Activated T-cell treated with anti-CD3 and anti-CD28 coated beads, Interleukin-2, amount 50 U/mL, for 4 hours (primary cell): ENCODE measurements at places on chromosomes 5 and 9. TPM values are rescaled to one million over a fixed set of nuclear protein-coding genes. Genes with fewer than 3 reads are reported as not detected.

DNA sequence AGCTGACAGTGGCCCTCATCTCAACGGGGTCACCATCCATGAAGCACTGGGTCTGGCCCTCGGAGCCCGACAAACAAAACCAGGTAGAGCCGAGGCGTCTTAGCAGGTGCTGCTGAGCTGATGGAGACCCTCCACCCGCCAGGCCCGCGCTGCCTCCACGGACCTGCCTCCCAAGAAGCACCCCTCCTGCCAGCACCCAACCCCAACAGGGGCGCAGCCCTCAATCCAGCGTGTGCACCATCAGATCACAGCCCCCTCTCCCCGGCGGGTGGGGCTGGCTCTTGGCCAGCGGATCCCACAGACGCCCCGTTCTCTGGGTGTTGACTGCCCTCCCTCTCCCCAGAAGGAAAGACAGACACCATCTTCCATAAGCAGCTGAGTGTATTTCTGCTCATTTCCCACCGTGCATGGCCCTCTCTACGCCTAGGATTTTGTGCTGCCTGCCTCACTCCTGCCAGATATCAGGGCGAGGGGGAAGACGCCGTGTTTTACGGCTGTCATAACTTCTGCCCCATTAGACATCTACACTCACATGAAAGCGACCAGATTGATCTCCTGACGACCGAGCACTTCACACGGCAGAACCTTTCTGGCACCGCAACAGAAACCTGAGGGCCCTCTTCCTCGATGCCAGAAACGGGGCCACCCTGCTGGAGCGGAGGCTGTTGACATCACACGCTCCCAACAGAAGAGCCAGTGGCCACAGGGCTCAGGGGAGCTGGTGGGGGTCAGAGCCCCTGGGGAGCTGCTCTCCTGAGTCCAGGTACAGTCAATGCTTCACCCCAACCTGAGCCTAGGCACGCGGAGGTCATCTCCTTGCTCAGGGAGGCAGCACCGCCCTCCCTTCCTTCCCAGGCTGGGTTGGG, 12.4 kb downstream of the NACC2 start:
- DNase-seq, result no peak

GRCh38 chr5:181088289-181088688, 42.7 kb downstream of the OR2V1 start:
- no peak for DNase-seq

GRCh38 chr5:125059255-125060002, 313.0 kb upstream of the ZNF608 start:
- DNase-seq, result no peak

The PDCD1LG2 gene
- 0.60 TPM for total RNA-seq

The FCN2 gene
- total RNA-seq, result not detected

DNA sequence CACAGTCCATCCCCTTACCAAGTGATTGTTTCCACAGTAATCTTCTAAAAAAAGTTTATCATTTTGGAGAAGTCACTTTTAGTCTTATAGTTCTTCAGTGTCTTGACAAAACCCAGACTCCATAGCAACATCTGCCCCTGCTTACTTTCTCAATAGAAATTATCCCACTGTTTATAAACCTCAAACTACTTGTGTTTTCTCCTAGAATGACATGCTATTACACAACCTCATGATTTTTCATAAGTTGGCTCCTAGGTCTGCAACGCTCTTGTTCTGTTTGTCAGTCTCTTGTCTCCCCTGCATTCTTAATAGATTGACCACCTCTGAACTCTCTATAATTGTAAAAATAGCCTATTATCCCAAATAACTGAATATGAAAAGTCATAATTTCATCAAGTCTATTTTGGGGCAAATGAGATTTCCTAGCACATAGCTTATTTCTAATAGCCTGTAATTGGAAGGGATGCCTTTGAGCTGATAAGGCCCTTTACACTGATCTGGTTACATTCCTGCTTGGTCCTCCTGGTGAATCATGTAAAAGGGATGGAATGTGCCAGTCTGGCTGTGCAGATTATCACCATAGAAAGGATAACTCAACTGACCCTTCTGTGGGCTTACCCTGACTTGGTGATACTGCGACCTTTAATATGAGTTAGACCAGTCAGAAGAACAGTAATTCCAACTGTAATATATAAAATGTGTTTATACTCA, 69.6 kb downstream of the CHSY3 start:
- no peak for DNase-seq

- DNase-seq, result no peak
Measured at GRCh38 chr9:98994172-98995058, 50.7 kb downstream of the COL15A1 start.
